ENCODE measurements at places on chromosomes 5 and 9. TPM values are rescaled to one million over a fixed set of nuclear protein-coding genes. Genes with fewer than 3 reads are reported as not detected.

Gene IPO11
- total RNA-seq = 18.6 TPM

Gene KIF2A
- total RNA-seq = 49.7 TPM

Gene PCDHB14
- total RNA-seq = 0.13 TPM

Gene MELK
- 75.9 TPM for total RNA-seq

Gene TTC23L
- 0.48 TPM for total RNA-seq

Gene NDST1
- 40.4 TPM for total RNA-seq

Gene FST
- total RNA-seq = 4.5 TPM

Gene SREK1
- total RNA-seq = 33.7 TPM

Gene SLC34A3
- total RNA-seq = not detected

Gene SPARC
- total RNA-seq = 27.1 TPM

Gene SLC28A3
- total RNA-seq = not detected

Gene CDH9
- total RNA-seq = not detected

Gene IL5
- total RNA-seq = not detected

Gene DIPK1B
- total RNA-seq = 9.4 TPM

Gene C5orf52
- not detected for total RNA-seq

Gene OR13C4
- total RNA-seq = not detected

Gene AQP3
- total RNA-seq = 21.4 TPM

Gene PLAC8L1
- total RNA-seq = not detected

Gene LRRC19
- not detected for total RNA-seq

Gene SLC25A2
- not detected for total RNA-seq
